ENCODE measurements at places on chromosomes 16 and 17.
A peak's percentile ranks its signal among the peaks of the same experiment; 100 is the strongest.

DNA sequence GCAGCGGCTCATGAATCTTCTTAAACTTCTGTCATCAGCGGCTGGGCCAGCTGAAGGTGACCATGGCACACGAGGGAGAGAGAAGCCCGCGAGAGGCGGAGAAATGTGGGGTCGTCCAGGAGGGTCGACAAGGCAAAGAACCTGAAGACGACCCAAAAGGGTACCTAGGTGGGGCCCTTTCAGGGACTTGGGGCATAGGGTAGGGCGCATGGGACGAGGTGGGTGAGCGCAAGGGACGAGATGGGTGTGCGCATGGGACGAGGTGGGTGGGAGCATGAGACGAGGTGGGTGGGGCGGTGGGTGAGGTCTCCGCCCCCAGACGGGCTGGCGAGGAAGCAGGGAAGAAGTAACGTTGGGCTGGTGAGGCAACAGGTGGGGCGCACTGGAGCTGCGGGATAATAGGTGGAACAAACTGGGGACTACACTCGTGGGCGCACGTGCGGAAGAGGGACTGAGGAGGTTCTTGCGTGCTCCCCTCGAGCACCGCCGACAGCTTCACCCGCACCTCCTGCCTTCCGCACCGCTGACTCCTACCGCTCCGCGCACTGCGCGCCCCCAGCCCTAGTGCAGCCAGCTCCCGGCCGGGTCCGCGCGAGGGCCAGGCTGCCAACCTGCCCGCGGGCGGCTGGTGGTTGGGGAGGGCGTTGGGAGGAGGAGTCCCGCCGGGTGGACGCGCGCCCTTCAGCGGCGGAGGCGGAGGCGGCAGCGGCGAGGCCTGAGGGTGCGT, 23.2 kb upstream of the CRYM start:
- DNase-seq: peak; percentile 61

DNA sequence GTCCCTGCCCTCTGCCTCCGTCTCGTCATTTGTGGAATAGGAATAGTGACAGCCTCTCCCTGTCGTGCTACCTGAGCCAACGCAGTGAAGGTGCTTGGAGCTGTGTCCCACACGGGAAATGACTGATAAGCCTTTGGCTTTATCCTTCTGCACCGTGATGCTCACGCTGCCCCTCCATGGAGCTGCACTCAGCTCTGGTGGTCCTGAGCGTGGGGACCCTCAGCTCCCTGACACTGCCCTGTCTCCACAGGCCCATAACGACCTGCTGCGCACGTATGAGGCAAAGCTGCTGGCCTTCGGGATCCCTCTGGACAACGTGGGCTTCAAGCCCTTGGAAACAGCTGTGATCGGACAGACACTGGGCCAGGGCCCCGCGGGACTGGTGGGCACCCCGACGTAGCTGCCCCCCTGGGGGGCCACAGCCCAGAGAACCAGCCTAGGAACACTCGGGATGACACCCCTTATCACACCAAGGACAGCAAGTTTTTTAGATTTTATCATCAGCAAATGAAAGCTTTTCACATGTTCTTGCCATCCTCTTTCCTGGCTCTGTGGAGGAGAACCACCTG, 23.8 kb upstream of the DBNDD1 start:
- no peak for DNase-seq

DNA sequence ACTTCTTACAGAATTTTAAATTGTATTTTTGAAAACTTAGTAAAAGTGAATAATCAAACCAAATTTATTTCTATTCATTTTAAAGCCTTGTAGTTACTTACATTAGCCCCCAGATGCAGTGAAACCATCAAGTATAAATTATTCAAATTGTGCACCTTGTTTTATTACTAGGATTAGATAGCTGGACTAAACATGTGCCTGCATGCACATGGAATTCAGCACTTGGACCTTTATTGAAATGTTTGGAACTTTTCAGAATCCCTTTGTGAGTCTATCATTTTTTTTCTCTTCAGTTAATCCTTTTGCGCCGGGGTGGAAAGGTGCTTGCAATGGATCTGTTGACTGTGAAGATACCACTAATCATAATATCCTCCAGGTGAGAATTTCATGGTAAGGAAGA, 4.7 kb downstream of the ZPBP2 start:
- no peak for DNase-seq

GRCh38 chr16:85611444-85612190, 1.5 kb upstream of the GSE1 start:
- DNase-seq: peak; percentile 66

- no peak for DNase-seq
Observed at GRCh38 chr16:55735120-55735781, 79.5 kb downstream of the SLC6A2 start.

DNA sequence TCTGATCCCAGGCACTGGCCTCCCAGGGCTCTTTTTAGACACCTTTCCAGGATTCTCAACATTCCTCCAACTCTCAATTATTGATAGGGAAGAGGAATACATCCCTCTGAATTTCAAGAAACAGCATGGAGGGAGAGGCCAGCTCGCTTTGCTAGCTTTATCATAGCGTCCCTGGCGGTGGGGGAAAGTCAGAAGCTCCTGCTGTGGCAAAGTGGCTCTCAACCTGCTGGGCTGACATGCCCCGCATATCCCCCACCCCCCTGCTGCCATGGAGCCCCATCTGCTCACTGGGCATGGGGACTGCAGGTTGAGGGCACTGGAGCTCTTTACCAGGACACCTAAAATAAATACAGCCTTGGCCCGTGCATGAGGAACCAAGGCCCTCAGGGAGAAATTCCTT, 140.3 kb downstream of the SLC39A11 start:
- no peak for DNase-seq

- no peak for DNase-seq
Observed at GRCh38 chr16:31452631-31453106, 6.6 kb upstream of the ARMC5 start.

DNA sequence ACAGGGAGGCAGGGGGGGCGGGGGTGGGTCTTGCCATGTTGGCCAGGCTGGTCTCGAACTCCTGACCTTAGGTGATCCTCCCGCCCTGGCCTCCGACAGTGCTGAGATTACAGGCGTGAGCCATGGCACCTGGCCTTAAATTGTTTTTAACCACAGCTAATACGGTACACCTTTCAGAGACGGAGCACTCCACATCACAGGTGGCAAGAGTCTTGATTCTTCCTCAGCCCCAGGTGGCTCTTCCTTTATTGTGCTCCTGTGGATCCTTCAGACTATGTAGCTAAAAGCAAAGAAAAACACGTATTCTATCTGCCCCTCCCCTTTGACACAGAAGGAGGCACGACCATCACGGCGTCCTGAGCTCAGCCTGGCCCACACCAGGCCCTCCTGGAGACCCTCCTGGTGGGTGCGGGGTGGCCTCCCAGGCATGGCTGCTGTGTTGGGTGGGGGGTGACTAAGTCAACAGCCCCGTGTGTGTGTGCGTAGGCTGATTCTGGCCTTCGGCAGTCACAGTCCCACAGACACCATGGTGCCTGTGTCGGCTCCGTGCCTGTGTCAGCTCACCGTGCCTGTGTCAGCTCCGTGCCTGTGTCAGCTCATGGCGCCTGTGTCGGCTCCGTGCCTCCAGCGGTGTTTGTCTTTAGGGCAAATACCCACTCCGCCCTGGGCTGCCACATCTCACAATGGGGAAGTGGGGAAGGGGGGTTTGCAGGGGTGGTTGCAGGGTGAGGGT, 10.8 kb upstream of the SECTM1 start:
- DNase-seq: no peak

GRCh38 chr17:33832262-33832661, 422.8 kb upstream of the CCL2 start:
- no peak for DNase-seq

DNA sequence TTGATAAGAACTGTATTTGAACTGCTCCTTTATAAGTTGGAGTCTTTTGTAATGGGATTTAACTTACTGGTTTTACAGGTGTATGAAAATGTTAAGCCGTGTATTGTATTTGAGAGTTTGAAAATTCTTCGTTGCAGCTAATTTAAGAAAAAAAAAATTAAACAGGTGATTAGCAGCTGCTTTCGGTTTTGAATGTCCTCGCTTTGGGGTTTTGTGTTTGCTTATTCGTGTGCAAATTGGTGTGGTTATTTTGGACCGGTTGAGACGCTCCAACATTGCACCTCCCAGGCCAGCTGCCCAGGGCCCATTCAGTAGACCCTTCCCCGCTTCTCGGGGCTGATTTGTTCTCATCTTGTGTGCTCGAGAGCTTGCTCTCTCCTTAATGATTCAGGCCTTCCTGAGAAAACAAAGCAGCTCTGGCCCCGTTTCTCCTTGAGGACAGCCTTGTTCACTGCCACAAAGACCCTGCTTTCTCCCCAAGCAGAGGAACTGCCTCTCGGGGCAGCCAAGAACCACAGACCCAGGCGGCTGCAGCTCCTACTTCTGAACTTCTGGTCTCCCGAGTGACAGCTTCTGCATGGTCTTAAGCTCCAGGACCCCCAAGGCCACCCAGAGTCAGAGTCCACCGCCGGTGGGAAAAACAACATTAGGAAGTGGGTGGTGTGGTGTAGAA, 100.5 kb downstream of the MSI2 start:
- no peak for DNase-seq

GRCh38 chr17:4364622-4365041, 1.8 kb downstream of the UBE2G1 start:
- DNase-seq: no peak

GRCh38 chr17:233473-233941, 52.1 kb upstream of the DOC2B start:
- no peak for DNase-seq

GRCh38 chr17:48909783-48910182, 1.6 kb downstream of the UBE2Z start:
- no peak for DNase-seq

DNA sequence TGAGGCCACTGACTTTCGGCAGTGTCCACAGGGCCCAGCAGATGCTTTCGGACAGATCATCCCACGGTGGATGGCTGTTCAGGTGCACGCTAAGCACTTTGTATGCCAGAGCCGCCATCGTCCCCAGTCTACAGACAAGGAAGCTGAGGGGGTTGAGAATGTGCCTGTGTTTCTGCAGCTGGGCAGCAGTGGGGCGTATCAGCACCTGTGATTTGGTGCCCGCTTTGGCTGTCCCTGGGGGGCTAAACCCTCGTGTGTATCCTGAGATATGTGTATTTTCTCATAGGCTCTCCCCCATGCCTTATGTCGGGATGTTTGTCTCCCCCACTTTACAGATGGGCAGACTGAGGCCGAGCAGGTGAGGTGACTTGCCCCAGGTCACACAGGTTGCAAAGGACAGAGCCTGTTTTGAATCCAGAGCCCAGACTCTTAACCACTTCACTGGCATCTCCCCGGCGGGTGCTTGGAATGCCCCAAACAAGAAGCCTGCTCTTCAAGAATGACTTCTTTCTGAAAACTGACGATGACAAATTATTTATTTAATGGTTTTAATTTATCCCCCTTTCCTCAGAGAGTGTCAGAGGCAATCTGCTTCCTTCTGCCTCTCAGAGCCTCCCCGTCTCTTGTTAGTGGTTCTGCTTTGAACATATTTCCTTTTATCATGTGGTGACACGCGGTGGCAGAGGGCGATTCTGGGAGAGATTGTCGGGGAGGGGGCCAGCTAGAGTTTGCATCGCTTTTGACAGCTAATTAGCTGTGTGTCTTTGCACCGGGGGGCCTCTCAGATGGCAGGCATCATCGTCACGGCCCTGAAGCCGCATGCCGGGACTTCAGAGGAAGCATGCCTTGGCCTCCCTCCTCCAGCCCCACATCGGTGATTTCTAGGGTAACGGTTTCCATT, 149.6 kb upstream of the CIBAR2 start:
- no peak for DNase-seq

DNA sequence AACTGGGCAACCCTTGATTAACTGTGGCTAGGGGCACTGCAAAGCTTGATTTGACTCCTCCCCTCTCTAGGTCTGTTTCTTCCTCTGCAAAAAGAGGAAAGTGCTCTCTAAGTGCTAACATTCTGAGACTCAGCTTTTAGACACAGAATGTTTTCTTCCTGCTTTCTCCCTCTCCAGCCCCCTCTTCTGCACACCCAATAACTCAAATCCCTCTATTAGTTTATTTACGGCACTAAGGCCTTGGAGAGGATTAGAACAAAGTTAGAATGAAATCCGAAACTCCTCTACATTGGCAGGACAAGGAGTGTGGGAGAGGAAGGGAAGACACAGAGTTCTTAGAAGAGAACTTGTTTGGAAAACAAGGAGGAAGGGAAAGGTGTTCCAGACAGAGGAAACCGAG, 3.3 kb upstream of the SBK1 start:
- DNase-seq: no peak

- no peak for DNase-seq
Observed at GRCh38 chr17:14605267-14605599, 304.4 kb downstream of the HS3ST3B1 start.

DNA sequence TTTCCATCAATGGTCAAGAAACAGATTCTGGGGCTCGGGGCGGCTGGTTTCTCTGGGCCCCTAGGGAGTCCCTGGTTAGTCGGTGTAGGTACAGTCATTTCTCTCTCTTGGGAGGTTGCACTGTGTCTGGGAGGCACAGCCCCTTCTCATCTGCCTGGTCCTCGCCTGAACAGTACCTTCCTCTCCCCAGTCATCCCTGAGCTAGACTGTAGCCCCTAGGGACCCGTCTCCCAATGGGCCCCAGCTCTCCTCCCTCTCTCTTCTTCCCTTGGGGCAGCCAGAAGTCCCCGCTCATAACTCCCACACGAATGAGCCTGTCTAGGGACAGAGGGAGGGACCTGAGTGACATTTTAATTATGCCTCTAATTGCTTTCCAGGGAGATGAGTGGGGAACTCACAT, 20.2 kb upstream of the CPSF4L start:
- DNase-seq: no peak

- DNase-seq: no peak
Observed at GRCh38 chr16:3513892-3514583, 13.2 kb downstream of the CLUAP1 start.

GRCh38 chr17:17322516-17323510, 19.6 kb downstream of the NT5M start:
- no peak for DNase-seq

- no peak for DNase-seq
Observed at GRCh38 chr16:5837007-5837670, 739.5 kb upstream of the EEF2KMT start.

GRCh38 chr17:50596191-50597037, 35.9 kb downstream of the CACNA1G start:
- no peak for DNase-seq

DNA sequence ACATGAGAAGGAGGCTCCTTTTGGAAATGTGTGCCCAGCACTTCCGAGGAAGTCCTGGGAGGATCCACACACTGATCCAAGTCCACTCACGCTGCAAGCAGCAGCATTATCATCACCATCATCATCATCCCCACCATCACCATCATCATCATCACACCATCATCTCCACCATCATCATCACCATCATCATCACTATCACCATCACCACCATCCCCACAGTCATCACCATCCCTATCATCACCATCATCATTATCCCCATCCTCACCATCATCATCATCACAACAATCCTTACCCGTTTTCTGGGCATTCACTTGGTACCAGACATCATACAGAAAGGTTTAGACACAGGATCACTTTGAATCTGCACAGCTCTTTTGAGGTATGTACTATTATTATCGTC, 47.8 kb upstream of the ACSF3 start:
- no peak for DNase-seq

GRCh38 chr17:34840750-34841149, 120.5 kb downstream of the CCT6B start:
- no peak for DNase-seq
